Cortex of kidney (tissue), 1 donor: ENCODE measurements at places on chromosomes 1 and 21.

DNA sequence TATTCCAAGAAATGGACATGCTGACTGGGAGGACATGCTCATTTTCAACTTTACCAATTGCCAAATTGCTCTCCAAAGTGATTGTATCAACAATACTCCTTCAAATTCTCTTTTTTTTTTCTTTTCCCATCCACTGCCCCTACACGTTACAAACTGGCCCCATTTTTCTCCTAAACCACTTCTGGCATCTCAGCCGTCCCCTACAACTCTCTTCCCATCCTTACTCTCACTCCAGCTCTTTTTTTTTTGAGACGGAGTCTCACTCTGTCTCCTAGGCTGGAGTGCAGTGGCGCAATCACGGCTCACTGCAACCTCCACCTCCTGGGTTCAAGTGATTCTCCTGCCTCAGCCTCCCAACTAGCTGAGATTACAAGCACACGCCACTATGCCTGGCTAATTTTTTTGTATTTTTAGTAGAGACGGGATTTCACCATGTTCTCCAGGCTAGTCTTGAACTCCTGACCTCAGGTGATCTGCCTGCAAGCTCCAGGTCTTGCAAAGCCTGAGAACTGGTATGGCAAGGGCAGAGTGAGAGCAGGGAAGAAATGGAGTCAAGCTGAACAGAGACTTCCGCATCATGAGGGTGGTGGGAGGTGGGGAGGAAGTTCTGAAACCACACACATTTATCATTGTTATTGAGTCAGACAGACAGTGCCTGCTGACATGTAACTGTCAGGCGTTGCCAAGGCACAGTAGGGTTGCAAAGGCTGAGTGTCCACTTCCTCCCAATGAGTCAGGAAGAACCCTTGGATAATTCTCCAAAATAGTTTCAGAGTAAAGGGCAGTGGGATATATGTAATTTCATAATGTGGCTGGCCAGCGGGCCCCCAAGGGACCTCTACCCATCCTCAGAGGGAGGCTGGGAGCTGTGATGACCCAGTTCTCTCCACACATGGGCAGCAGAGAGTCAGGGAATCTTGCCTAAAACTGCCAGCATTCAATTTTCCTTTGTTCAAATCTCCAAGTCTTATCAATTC is 17.4 kb downstream of the CELA3A start:
- DNase-seq: no peak

- DNase-seq: no peak
Observed at GRCh38 chr21:45324489-45325205, 37.0 kb upstream of the POFUT2 start.

GRCh38 chr21:44012474-44013379 is 618 bp downstream of the TRAPPC10 start:
- no peak for DNase-seq

- no peak for DNase-seq
Observed at GRCh38 chr21:34243562-34243961, 120.2 kb upstream of the KCNE2 start.

GRCh38 chr21:45636459-45636858 is 7.1 kb upstream of the PCBP3 start:
- DNase-seq: no peak

DNA sequence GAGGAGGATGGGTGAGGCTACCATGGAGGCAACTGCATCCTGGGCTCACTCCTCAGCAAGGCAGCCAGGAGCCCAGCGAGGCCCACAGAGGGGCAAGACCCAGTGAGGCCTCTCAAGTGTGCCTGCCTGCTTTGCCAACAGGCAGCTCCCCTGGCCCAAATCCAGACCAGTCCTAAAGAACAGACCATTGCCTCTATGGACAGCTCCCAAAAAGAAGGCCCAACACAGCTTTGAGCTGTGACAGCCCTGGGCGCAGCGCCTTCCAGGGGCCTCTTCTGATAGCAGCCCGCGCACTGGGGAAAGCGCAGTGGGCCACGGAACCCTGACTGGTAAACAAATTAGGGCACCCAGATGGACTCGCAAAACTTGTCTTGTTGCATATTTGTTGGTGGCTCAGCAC is 25.5 kb downstream of the C1orf198 start:
- no peak for DNase-seq
